Femur (tissue), 1 donor: ENCODE measurements at places on chromosomes 5 and 9.

DNA sequence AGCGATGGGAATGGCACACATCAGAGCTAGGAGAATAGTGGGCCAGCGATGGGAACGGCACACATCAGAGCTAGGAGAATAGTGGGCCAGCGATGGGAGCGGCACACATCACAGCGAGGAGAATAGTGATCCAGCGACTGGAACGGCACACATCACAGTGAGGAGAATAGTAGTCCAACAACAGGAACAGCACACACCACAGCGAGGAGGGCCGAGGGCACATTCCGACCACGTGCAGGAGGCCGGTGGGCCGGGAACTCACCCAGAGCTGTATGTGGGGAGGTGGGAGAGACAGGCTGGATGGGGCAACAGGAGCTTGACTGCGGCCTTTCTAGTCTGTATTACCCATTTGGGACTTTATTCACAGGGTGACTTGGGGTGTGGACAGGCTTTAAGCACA is 271.1 kb upstream of the IRX4 start:
- no peak for DNase-seq

DNA sequence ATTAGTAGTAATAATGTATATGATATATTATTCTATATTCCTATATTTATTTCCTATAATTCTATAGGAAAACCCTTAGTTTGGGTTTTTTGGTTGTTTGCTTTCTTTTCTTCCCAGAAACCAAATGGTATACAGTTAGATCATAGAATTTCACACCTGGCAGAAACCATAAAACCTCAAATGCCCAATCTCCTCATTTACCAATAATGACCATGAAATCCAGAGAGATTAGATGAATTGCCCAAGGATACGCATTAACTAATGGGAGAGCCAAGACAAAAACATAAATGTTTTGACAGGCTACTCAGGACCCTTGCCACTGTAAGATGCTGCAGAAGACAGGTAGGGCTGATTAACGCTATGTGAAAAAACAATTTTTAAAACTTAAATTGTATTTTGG is 158.7 kb upstream of the FST start:
- no peak for DNase-seq

GRCh38 chr5:16378762-16379161 is 86.8 kb downstream of the ZNF622 start:
- no peak for DNase-seq

DNA sequence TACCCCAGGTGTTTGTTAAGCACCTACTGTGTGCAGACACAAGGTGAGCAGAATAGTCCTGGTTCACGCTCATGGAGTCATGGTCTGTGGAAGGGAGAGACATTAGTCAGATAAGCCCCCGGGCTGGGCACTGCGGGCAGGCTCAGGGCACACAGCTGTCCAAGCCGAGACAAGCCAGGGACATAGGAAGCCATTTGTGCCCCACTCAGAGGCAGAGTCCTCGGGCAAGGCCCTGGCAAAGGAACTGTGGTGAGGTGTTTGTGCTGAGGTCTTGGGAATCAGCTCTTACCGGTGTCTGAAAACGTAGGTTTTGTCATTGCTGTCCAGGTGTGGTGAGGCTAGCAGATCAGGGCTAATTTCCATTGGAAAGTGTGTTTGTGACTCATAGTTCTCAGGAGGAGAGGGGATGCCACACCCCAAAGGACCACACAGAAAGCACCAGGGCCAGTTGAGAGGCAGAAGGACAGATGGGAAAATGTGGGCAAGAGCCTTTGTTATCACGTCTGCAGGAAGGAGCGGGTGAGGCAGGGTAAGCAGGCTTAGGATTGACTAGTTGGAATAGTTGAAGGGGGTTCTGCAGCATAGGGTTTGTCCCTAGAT is 46.1 kb upstream of the NEURL1B start:
- DNase-seq: no peak

- peak; percentile 30 for DNase-seq
Measured at GRCh38 chr9:108813951-108814601, 41.7 kb downstream of the ACTL7B start.

DNA sequence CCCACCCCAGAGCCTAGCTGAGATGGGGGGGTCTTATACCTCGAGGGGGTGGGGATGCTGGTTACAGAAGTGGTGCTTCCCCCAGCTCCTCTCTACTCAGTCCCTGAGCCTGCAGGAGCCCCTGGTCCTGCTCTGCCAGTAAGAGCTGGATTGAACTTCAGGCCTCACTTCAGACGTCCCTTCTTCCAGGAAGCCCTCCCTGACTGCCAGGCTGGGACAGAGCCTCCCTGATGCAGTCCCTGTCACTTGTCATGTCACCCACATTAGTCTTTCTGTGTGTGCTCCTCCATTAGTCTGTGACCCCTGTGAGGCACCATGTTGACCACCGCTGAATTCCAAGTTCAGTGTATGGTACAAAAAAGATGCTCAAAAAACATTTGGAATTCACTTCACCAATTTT is 78.7 kb upstream of the ASS1 start:
- DNase-seq: no peak

DNA sequence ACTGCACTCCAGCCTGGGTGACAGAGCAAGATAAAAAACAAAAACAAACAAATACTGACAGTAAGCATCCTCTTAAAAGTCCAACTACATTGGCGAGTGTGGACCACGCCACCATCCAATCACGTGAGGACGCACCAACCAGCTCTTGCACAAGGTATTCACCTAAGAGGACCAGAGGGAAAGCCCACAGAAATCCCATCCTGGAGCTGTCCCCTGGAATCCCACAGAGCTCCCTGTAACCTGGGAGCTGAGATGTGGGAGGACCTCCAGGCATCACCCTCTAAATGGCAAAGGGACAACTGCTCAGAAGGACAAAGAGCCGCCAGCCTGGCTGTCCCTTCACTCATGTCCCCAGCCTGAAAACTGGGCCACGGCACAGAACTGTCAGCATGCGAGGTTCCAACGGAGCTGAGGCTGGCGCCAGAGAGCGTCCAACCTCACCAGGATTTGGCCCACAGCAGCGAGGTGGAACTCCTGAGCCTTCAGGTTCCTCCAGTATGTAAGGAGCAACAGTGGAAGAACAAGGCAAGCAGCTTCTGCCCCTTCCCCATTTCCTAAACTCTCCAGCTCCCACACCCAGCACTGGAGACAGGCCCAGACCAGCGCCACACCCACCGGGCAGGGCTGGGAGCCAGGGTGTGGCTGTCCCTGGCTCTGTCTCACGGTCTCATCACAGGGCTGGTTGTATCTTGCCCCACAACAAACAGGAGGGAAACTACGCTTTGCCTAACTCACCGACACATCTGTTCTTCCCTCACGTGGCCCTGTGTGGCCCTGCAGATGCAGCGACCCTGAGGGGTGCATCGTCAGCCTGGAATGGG is 15.2 kb downstream of the IPPK start:
- no peak for DNase-seq

- DNase-seq: no peak
Measured at GRCh38 chr5:118793652-118794051, 194.7 kb downstream of the DTWD2 start.

DNA sequence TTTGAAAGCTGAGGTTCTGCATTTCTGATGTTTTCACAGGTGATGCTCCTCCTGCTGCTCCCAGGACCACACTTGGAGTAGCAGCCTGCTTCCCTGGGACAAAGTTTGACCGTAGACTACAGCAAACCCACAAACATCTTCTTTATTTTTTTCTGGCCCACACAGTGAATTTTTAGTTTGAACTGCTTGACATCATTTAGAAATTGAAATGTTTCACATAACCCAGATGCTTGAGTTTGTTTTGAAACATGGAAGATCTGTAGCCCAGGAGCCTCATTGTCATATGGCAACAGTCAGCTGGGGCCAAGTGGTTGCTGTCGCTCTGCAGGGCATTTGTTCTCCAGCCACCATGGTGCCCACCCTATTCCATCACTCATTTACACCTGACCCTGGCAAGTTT is 8.4 kb downstream of the SH3TC2 start:
- DNase-seq: no peak

GRCh38 chr5:16540421-16540820 is 74.8 kb upstream of the ZNF622 start:
- DNase-seq: no peak

DNA sequence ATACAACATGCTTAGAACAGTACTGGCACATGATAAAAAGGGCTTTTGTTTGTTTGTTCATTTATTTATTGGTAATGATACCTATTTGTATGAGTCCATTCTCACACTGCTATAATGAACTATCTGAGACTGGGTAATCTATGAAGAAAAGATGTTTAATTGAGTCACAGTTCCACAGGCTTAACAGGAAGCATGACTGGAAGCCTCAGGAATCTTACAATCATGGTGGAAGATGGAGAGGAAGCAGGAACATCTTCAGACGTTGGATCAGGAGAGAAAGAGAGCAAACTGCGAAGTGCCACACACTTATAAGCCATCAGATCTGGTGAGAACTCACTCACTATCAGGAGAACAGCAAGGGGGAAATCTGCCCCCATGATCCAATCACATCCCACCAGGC is 847.7 kb downstream of the CDH18 start:
- no peak for DNase-seq

GRCh38 chr5:55668356-55668755 is 43.8 kb downstream of the SLC38A9 start:
- no peak for DNase-seq

DNA sequence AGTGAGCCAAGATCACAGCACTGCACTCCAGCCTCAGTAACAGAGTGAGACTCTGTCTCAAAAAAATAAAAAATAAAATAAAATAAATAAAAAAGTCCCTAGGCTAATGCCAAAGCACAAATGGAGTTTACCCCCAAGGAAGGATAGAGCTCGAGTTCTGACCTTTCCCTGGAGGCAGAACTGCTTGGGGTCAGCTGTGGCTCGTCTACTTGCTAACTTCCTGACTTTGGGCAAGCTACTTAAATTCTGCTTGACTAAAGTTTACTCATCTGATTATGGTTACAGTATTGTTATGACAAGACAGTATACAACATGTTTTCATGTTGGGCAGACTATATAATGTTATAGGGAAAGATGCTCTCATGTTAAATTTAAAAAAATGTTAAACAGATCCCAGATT is 359.2 kb downstream of the DNAH5 start:
- no peak for DNase-seq

GRCh38 chr5:98296426-98296825 is 477.0 kb upstream of the RGMB start:
- no peak for DNase-seq

GRCh38 chr5:91069364-91069763 is 313.8 kb downstream of the ARRDC3 start:
- no peak for DNase-seq

DNA sequence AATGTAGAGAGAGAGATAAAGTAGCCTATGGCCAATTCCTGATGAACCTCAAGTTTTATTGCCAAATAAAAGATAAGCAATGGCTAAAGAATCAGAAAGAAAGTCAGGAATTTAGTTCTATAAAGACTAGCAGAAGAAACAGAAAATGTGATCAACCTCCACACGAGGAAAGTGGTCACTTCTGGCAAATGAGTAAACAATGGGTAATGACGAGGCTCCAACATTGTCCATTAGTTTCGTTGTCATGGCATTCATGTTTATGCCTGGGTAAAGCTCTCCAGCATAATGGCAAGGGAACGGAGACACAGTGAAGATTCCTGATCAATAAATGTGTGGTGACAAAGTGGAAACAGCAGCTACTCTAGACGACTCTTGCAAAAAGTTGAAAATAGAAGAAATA is 341.8 kb upstream of the CTNND2 start:
- no peak for DNase-seq

GRCh38 chr5:55885359-55885758 is 34.2 kb downstream of the IL31RA start:
- DNase-seq: no peak

- no peak for DNase-seq
Measured at GRCh38 chr5:51326844-51327243, 56.4 kb upstream of the ISL1 start.

DNA sequence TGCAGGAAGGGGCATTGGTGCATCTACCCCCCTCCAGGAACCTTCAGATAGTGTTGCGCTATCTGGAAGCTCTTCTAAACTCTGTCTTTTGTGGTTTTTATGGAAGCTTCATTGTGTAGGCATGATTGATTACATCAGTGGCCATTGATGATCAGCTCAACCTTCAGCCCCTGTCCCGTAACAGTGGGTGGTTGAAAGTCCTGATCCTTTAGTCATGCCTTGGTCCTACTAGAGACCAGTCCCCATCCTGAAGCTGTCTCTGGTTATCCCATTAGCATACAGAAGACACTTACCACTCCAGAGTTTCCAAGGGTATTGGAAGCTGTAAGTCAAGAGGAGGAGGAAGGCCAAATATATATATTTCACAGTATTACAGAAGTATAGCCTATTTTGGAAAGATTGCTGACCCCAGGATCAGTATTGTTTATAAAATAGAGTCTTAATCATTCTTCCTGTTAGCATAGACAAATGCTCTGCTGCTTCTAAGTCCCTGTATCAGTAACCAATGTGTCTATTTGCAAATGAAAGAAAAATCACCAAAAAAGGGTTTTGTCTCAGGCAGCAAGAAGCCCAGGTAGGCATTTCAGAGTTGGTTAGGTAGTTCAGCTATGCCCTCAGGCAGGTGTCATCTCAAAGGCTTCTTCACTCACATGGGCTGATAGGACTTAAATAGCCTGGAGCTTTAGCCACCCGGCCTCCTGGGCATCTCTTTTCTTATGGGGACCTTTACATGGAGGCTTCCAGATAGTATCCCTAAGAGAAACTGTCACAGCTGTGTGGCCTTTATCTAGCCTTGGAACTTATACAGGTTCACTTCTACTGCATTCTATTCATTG is 41.6 kb downstream of the SPIN1 start:
- DNase-seq: no peak

DNA sequence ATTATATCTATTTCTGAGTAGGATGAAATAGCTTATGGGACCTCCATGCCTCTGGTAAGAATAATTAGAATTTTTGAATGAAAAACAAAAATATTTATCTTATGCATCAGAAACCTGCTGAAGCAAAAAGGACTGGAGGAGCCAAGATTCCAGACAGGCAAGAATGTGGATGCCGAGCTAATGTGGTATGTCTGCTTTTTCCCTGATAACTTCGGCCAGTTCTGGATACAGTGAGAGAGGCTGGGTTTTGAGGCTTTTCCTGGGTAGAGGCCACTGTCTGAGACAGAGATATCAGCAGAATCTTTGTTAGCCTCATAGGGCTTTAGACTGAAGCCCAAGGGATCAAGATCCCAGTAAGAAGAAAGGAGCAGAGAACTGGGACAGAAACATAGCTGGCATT is 5.2 kb upstream of the CTNND2 start:
- DNase-seq: no peak

DNA sequence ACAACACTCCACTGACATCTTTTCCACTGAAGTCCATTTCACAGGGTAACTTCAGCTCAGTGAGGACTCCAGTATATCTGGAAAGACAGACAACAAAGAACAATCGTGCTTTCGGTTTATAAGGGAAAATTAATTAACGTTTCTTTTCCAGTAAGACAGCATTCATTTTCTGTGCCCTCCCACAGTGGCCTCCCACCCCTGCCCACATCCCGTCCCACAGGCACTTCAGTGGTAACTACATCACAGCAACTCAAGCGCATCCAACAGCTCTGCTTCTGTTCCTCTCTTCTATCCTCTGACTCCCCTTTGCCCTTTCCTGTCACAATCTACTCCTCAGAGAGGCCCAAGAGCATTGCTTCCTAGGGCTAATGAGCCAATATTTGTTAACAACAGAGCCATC is 40.3 kb downstream of the GLDC start:
- no peak for DNase-seq

GRCh38 chr5:44935262-44935661 is 126.5 kb downstream of the MRPS30 start:
- DNase-seq: no peak
